Stimulated activated CD4-positive, alpha-beta T cell treated with anti-CD3 and anti-CD28 coated beads, Interleukin-4, amount 100 ng/mL, for 4 hours (primary cell): ENCODE measurements at places on chromosomes 6 and 20.

DNA sequence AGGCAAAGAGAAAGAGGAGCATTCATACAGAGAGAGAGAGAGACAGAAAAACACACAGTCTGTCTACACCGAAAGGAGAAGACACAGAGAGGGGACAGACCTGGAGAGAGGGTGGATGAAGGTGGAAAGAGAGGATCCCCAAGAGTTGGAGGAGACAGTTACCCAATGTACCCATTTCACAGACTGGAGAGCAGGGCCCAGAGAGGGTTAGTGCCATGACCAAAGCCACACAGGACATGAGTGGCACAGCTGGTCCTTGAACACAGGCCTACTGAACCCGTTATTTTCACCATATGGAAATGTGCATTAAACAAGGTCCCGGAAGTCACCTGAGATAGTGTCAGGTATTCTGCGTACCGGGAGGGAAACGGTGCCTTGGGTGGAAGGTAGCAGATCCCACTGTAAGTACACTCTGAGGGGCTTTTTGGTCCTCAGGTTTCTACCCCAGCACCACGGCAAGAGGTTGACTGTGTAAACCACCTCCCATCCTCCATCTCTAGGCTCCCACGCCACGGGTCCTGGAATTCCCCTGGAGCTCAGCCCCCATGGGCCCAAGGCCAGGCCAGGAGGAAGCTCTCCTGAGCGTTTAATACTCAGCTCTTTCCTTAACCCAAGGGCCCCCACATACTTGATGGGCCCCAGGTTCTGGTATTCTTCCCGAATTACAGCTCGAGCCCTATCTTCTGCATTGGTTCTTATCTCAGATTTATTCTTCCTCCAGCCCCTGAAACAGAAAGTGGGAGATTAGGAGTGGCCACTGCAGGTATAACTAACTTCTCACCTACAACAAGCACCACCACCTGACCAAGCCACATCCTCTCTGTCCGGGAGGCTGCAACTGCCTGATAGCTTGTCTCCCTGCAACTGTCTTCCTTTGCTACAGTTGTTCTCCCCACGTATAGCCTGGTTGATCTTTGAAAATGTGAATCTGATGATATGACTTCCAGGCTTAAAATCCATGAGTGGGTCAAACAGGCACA, 38.4 kb upstream of the OCSTAMP start:
- DNase-seq: no peak

- DNase-seq: no peak
These were observed 317.3 kb downstream of the DOK5 start for GRCh38 chr20:54792688-54793087.

- DNase-seq: no peak
These were observed 2.4 kb downstream of the MYBL2 start for GRCh38 chr20:43669332-43669731.

DNA sequence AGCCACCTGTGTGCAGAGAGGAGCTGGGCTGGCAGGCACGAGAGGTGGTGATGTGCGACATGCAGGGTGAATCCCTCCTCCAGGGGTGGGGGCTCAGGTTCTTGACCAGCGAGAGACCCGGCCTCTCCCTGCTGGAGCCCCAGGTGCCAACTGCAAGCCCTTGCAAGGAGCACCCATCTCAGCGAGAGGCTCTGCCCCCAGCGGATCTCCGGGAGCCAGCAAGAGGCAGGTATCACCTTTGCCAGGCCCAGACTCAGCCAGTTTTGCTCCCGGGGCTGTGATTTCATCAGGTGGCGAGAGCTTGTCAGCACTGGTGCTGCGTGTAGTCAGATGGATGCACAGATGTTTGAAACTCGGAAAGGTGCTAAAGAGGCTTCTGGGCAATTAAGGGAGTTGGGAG, 87.7 kb downstream of the TFAP2C start:
- DNase-seq: no peak

GRCh38 chr6:165671222-165671768, 8.3 kb upstream of the PDE10A start:
- DNase-seq: no peak

GRCh38 chr6:43060755-43061633, 1.6 kb downstream of the KLC4 start:
- no peak for DNase-seq

- no peak for DNase-seq
These were observed 456.4 kb upstream of the CDH4 start for GRCh38 chr20:60795651-60796050.

GRCh38 chr20:53918020-53918311, 152.4 kb downstream of the BCAS1 start:
- DNase-seq: no peak

DNA sequence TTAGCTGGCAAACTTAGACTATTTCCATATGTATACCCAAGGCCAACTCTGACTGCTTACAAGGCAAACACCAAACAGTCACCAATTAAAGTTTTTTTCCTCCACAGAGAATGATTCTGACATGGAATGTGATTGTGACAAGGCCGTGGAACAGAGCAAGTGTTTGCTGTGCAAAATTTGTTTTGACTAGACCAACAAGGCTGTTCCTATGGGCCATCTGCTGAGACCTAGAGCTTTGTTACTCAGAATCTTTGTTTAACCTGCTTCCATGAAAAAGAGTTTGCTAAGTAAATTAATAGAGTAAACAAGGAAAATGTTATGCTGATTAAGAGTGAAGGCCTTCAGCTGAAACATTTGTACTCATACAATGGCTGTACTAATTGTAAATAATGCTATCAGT, 51.6 kb upstream of the IMPG1 start:
- no peak for DNase-seq

DNA sequence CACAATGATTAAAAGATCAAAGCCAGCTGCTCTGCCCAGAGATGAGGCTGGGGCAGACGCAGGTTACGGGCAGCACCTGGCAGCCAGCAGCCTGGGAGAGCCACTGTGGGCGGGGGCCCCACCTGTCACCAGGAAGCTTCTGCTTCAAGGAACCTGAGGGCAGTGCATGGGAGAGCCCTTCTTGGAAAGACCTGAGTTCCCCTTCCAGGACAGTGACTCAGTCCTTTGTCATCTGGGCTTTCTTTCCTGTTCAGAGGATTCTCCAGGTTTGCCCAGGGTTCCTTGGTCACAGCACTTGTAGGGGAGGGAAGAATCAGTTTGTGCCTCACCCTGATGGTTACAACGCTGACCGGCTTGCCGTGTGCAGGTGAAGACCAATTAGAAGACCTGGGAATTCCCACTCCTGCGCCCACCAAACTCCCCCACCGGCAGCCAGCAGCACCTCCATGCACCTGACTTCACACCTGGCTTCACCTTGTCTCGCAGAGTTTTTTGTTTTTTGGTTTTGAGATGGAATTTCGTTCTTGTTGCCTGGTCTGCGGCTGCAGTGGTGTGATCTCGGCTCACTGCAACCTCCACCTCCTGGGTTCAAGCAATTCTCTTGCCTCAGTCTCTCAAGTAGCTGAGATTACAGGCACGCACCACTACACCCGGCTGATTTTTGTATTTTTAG, 2.0 kb downstream of the ZBP1 start:
- DNase-seq: no peak

DNA sequence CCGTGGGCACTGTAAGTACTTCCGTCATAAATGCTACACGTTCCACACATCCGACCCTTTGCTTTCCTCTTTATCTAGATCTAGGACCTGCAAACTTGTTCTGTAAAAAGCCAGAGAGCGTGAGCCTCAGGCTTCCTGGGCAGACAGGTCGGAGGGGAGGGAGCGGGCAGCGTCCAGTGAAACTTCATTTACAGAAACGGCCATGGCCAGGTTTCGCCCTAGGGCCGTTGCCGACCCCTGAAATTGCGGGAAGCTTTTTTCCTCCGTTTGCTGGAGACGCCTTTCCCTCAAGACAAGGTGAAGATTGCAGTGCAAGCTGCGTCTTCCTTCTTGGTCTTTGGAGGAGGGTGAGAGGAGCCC, 155.4 kb downstream of the DLL1 start:
- no peak for DNase-seq

GRCh38 chr6:108873971-108874370, 25.7 kb downstream of the ARMC2 start:
- no peak for DNase-seq

GRCh38 chr20:9038791-9039535, 29.9 kb upstream of the PLCB4 start:
- no peak for DNase-seq

- DNase-seq: no peak
These were observed 23.6 kb downstream of the CDS2 start for GRCh38 chr20:5150226-5151076.

GRCh38 chr6:158416883-158417759, 104.9 kb downstream of the TULP4 start:
- no peak for DNase-seq

DNA sequence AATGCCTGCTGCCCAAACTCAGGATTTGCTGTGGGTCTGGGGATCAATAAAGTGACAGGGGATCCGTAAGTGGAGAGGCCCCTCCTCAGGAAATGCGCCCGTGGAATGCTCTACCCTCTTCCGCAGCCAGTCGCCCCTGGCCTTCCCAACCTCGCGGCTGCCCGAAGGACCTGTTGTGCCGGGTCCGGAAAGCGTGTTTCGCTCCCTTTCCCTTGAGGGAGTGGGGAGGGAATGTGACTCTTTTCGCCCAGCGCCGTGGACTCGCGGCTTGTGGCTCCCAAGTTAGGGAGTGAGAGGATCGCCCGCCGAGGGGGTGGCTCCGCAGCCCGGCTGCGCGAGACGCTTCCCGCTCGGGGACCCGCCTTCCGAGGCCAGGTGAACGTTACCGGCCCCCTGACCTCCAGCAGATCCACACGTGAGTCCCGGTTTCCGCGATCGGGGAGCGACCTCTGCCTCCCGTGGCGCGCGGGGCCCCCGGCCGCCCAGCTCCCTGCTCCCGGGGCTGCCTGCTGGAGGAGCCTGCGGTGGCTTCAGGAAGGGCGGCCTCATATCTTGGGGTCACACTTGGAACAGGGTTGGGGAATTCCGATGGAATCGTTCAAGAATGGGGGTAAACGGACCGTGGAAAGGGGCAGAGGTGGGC, 666 bp downstream of the TPD52L1 start:
- peak; percentile 2 for DNase-seq

DNA sequence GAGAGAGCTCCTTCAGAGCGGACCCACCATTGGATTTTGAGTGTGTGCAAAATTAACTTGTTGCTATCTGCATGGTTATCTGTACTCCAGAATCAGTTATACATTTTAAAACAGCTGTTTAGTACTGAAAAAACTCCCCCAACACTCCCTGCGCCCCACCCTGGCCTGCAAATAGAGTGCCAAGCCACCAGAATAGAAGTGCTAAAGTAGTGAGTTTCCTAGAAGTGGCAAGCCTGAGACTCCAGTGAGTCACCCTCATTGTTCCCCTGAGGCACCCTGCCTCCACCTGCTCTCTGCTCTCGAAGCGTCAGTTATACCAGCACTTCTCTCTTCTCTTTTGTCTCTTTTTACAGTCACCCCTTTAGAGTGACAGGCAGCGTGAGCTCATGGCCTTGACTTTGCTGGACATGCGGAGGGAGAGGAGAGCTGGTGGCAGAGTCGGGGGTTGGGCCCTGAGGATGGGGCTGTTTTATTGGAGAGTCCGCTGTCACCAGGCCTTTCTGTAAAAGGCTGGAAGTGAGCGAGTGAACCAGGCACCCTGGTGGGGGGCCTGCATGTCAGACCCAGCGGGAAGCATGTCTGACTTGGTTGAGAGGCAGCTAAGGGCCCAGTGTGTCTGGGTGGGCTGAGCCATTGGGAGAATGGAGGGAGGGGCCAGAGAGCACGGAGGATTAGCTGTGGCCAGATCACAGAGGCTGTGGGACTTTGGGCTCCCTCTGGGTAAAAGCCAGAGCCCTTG, 10.4 kb downstream of the IGF2R start:
- peak; percentile 54 for DNase-seq

DNA sequence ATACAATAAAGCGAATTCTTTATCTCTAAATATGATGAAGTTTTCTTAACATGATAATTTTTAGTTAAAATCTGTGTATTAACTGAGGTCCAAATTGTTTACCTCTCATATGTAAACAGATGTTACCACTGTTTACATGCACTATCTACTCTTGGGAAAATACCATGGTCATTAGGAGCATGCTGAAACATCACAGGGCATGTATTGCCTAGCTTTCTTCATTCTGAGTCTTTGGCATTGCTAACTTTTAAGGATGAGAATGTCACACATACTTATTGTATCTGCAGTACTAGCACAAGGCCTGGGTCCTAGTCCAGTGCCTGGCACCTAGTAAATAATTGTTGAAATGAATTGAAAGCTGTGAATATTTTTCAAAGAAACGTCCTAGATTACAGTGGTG, 20.6 kb downstream of the SMPDL3A start:
- DNase-seq: no peak

GRCh38 chr6:130949553-130949952, 113.5 kb downstream of the EPB41L2 start:
- no peak for DNase-seq

DNA sequence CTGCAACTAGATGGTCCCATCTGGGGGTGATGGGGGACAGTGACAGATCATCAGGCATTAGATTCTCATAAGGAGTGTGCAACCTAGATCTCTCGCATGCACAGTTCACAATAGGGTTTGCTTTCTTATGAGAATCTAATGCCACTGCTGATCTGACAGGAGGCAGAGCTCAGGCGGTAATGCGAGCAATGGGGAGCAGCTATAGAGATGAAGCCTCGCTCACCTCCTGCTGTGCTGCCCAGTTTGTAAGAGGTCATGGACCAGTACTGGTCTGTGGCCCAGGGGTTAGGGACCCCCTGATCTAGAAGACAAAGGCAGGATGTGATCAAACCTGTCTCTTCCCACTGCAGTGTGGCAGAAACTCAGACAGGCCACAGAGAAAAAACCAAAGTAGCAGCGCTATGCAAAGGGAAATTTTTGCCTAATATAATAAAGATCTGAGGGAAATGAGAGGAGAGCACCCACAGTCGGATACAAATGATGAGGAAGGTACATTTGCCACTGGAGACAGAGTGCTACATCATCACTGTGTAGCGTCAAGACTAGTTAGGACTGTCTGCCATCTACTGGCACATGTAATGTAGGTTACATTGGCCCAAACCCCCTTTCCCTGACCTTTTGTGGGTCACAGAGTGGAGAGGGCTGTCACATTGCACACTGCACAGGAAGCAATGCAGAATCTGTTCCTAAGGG, 4.1 kb upstream of the LY86 start:
- DNase-seq: no peak
